Suppressor macrophage treated with lipopolysaccharide for 4 hours (primary cell): ENCODE measurements at places on chromosomes 13 and 19.

GRCh38 chr13:46885018-46885417 lies 11.8 kb downstream of the HTR2A start:
- no peak for DNase-seq

DNA sequence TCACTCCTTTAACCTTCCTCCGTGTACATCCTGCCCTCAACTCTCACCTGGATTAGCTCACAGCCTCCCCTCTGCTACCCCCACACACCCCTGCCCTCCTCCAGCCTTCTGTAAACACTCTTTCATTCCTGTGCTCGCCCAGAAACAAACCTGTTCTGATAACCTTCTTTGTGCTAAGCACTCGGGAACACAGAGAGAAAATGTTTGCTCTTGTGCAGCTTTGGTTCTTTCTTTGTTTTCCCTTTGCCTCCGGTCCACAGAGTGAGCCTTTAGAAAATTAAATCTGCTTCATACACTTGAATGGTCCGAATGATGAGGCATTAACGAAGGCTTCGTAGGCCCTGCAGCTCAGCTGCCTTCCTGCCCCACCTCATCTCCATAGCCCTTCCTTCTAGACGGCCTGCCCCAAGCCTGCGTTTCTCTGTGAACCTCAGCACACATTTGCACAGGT lies 6.6 kb upstream of the ZDHHC20 start:
- DNase-seq, result no peak

DNA sequence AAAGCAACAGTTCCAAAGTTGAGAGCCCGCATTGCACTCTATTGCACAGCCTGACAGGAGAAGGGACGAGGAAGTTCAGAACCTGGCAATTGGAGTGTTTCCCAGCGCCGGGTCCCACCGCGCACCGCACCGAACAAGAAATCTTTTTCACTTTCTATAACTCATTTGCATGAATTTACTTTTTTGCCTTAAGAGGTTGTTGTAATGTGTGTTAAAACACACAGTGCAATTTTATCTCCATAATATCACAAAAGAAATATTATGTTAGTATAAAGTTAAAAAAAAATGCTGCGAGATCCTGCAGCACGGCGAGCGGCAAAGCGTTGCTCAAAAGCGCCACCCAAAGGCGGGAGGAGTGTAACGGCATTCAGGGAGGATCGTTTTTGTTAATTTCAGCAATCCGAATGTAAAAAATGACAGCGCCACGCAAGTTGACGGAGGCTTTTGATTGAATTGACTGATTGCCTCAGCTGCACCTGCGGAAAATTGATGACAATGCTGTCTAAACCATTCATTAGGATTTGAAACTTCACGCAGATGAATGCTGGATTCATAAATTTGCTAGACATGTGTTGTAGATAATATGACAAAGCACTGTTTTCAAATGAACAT lies 303.6 kb upstream of the ZNF507 start:
- DNase-seq, result peak; percentile 52

GRCh38 chr13:104318121-104318520 lies 1251.9 kb upstream of the SLC10A2 start:
- DNase-seq, result no peak

DNA sequence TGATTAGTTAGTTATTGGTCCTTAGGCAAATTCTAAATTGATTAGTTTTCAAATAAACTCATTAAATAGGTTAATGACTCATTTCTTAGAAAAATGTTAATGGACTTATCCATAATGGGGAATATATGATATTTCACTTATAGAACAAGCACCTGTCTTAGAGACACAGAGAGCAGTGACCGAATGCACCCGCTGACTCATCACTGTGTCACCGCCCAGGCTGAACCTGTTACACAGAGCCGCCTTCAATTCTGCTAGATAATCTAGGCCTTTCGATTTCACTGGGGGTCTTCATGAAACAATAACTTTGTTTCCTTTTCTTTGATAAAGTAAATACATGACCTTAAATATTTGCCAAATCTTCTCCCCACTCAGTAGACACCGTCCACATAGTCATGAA lies 13.1 kb downstream of the IRS2 start:
- no peak for DNase-seq

DNA sequence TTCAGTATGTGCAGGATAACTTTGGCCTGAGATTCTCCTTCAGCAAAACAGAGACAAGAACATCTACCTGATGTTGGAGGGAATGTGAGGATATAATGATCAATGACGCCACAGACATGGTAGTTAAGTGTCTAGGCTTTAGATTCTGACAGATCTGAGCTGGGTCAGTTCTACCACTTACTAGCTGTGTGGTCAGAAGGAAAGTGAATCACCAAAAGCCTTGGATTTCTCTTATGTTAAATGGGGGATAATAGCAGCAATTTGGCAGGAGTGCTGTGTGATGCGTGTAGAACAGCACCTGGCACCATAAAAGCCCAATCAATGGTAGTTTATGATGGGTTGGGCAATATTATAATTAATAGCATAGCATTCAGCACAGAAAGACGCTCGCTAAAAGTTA lies 41.7 kb downstream of the RXFP2 start:
- no peak for DNase-seq

DNA sequence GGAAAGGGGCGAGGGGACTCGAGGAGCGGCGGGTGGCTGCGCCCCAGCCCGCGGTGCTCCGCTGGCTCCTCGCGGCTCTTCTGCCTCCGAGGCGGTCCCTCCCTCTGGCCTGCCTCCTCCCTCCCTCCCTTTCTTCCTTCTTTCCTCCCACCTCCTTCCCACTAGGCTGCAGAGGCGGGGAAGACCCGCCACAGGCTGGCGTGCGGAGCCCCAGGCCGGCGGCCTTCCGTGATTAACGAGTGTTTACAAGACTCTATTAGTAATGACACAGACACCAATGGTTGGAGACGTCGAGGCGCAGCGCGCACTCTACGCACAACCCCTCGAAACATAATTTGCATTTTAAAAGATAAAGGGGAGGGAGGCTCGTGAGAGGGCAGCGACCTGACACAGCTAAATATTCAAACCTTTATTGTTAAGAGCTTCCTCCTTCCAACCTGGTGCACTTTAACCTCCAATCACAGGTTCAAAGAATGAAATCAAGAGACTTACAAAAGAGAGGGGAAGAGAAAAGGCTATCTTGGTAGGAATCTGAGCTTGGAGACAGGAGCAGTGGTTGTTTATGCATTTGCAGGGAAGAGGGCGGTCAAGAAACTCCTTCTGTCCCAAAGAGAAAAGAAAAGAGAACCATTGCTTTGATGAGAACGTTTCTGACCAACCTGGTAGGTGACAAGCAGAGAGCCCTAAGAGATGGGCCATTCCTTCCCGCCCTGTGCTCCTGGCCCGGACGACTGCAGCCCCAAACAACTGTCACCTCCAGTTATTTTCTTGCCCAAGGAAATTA lies at the start of gene CDX2:
TSS of gene CDX2 (minus strand) at position 234 of the 784 bp plus-strand sequence. CDS start 309 bp downstream, outside the sequence.
- no peak for DNase-seq

DNA sequence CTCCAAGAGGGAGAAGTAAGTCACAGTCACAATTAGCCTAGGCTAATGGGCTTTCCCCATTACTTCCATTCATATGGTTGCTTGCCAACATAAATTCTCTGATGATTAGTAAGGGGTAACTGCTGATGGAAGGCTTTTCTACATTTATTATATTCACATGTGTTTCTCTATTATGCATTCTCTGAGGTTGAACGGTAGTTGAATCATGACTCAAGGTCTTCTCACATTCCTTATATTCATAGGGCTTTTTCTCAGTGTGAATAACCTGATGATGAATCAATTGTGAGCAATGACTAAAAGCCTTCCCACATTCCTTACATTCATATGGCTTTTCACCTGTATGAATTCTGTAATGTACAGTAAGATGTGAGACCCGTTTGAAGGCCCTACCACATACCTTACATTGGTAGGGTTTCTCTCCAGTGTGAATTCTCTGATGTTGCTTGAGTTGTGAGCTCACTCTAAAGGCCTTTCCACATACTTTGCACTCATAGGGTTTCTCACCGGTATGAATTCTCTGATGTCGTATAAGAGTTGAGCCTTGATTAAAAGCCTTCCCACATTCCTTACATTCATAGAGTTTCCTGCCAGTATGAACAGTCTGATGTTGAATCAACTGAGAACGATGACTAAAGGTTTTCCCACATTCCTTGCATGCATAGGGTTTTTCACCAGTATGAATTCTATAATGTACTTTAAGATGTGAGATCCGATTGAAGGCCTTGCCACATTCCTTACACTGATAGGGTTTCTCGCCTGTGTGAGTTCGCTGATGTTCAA lies 9.3 kb downstream of the ZNF582 start:
- no peak for DNase-seq

- DNase-seq, result no peak
Measured at GRCh38 chr19:55109527-55110291, 7.7 kb downstream of the PPP1R12C start.

- DNase-seq, result no peak
Measured at GRCh38 chr13:20972731-20973130, 70.2 kb upstream of the XPO4 start.

- no peak for DNase-seq
Measured at GRCh38 chr19:16637535-16637934, 9.5 kb upstream of the MED26 start.

GRCh38 chr13:26476782-26477142 lies 80.7 kb upstream of the WASF3 start:
- no peak for DNase-seq

DNA sequence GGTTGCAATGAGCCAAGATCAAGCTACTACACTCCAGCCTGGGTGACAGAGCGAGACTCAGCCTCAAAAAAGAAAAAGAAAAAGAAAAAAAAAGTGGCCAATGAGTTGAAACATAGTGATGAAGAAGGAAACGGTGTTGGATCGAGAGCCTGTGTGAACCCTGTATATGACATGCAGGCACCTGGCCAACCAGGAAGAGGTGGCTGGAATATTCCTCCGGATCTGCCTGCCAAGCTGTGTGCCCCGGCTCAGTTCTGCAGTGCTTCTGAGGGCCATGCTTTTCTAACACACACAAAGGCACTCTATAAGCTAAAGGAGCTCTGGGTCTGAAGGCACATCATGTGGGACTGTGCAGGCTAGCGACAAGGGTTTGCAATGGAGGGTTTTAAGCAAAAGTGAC lies 3.7 kb upstream of the ZNF444 start:
- no peak for DNase-seq

DNA sequence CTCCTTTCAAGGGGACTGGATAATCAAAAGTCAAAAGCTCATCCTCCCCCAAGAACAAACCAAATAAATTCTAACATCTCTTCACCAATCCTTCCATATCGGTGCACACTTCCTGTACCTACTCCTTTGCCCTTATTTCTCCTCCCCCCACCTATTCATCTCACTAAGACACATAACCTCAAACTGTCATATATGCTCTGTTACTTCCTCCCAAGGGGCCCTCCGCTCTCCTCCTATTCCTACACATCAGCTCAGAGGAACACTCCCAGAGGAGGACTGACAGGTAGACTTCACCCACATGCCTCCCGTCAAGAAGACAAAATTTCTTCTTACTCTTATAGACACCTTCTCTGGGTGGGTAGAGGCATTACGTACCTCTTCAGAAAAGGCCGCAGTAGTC lies 48.1 kb downstream of the ZNF93 start:
- no peak for DNase-seq

DNA sequence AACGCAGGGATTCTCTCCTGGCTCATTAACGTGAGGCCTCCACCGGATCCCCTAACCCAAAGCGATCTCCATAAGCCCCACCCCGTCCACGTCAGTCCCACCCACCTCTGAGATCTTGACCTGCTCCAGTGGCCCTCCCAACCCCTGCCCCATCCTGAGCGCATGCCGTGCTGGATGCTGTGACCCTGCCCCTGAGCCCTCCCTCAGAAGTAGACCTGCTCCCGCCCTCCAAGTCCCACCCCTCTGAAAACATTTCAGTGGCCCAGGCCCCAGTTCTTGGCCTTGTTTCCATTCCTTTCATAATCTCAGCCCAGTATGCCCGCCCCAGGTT lies 19.9 kb downstream of the LMTK3 start:
- DNase-seq, result no peak

GRCh38 chr13:72316716-72317115 lies 410.7 kb downstream of the MZT1 start:
- DNase-seq, result no peak

DNA sequence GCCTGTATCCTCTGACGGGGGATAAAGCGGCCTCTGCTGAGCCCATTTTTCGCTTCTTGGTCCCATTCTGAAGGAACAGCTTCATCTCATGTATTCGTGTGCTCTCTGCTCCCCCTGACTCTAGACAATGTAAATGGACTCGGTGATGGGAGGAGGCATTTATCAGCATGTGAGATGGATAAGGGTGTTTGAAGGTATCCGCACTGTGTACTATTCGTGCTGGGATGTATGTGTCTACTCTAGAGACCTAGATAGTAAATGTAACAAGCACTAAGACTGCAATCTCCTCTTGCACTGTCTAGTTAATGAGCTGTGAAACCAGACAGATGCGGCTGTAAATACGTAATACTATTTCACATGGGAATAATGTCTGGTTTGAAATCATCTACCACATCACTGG lies 134.6 kb upstream of the ARGLU1 start:
- no peak for DNase-seq

- DNase-seq, result no peak
Measured at GRCh38 chr13:102138635-102139190, 263.1 kb downstream of the FGF14 start.
